Muscle of leg (tissue), 16 donors: ENCODE measurements at places on chromosomes 2 and 18.

GRCh38 chr2:88252646-88253045, 82.5 kb downstream of the THNSL2 start:
- no peak for DNase-seq

DNA sequence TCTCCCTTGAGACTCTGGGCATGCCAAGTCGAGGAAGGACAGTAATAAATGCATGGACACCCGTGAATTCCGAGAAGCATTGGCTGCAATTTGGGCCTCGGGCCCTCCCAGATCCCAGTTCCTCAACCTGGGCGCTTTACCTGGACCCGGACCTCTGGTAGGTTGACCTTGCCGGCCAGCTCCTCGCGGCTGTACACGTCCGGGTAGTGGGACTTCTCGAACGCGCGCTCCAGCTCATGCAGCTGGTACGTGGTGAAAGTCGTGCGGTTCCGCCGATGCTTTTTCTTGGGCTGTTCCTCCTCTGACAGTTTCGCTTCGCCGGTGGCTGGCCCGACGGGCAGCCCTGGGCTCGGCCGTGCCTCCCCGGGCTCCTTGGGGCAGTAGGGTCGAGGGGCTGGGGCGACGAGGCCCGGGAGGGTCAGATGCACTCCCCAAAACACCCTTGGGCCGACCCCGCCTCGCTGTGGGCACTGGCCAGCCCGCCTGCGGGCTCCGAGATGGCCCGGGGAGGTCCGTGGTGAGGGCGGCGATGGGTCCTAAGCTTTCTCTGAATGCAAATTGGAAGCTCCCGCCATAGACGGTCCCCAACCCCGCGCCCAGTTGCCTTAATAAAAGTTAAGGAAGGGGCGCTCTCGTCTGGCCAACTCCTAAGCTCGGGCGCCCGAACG, 899 bp downstream of the RAX start:
- DNase-seq, result no peak

DNA sequence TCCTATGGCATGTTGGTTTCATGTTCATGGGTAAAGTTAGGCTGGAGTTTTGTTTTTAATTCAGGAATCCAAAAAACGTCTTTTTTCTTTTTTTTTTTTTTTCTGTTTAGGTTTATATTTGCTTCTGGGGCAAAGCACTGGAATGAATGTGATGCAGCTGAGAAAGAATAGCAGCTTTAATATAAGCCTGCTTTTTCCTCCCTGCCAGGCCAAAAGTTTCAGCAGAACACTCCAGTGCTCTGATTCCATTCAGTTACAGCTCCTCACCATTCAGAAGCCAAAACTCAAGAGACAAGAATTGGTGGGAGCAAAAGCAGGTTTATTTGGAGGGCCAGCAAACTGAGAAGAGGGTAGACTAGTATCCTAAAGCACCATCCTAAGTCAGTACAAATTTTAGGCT, 102.7 kb upstream of the PELI1 start:
- peak; percentile 61 for DNase-seq

DNA sequence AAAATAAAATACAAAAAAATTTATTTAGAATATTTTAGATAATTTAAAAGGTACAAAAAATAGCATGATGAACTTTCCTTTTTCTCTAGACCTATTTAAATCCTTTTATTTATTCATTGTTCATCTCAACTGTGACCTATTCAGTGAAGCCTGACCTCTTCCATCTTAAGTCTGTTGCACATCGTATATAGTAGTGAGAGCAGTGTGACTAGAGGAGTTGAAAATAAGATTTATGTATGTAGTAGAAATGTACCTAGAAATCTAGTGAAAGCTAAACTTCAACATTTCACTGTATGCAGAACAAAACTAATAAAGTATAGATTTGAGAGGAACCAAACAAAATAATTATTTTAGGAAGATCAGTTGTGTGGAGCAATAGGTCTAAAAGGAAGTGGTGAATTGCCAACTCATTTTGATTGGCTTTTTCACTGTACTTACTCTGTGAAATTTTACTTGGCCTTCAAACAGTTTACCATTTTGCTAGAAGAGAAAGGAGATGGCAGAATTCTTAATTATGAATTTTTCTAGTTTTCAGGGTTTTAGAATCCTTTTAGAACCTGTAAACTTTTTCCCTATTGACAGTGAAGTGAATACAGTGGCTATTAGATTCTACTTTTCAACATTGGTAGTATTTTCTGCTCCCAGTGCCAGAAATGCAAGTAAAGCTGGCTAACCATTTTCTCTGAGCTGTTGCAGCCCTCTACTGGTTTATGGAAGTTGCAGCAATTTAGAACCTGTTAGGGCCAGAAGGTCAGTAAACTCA, 11.0 kb downstream of the ANKRD12 start:
- DNase-seq, result peak; percentile 89

- no peak for DNase-seq
These were observed 6.0 kb upstream of the IL1A start for GRCh38 chr2:112790305-112790704.
